ENCODE measurements at places on chromosomes 7 and 10. TPM values are rescaled to one million over a fixed set of nuclear protein-coding genes. Genes with fewer than 3 reads are reported as not detected.
A peak's percentile ranks its signal among the peaks of the same experiment; 100 is the strongest.

- H3K27me3 ChIP-seq, result no peaks in the 10 kb centered on the region
- no peak overlapping the region for H3K27ac ChIP-seq
- no peaks in the 10 kb centered on the region for H3K4me1 ChIP-seq
- H3K36me3 ChIP-seq, result no peaks in the 10 kb centered on the region
- no peak for DNase-seq
Measured at GRCh38 chr10:5195727-5196374, 786 bp upstream of the AKR1C4 start.

DNA sequence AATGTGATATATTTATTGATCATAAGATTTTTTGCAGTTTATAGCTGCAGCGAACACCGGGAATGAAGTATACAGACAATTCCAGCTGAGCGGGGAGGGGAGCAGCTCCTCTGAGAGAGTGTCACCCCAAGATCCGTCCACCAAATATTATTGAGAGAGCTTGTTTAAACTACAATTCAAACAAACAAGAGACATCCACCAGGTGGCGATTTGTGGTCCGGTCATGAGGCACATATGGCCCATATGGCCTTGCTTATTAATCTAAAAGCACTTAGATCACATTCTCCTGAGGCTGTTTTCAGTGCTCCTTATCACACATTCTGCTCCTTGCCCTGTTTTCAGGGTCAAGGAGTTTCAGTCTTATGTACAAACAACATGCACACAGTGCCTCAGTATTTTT lies 83.1 kb downstream of the THSD7A start:
- no peak overlapping the region for H3K4me3 ChIP-seq
- no peaks in the 10 kb centered on the region for H3K36me3 ChIP-seq
- no peak for DNase-seq
- H3K4me1 ChIP-seq, result no peaks in the 10 kb centered on the region
- no peaks in the 10 kb centered on the region for H3K27me3 ChIP-seq

- no peaks in the 10 kb centered on the region for H3K27me3 ChIP-seq
- peak overlapping the region; percentile 10 for H3K4me3 ChIP-seq
- no peaks in the 10 kb centered on the region for H3K36me3 ChIP-seq
- H3K4me1 ChIP-seq, result no peaks in the 10 kb centered on the region
Measured at GRCh38 chr7:7761340-7761973, 43.0 kb upstream of the RPA3 start.

The FAM241B gene
- total RNA-seq, result 6.8 TPM

DNA sequence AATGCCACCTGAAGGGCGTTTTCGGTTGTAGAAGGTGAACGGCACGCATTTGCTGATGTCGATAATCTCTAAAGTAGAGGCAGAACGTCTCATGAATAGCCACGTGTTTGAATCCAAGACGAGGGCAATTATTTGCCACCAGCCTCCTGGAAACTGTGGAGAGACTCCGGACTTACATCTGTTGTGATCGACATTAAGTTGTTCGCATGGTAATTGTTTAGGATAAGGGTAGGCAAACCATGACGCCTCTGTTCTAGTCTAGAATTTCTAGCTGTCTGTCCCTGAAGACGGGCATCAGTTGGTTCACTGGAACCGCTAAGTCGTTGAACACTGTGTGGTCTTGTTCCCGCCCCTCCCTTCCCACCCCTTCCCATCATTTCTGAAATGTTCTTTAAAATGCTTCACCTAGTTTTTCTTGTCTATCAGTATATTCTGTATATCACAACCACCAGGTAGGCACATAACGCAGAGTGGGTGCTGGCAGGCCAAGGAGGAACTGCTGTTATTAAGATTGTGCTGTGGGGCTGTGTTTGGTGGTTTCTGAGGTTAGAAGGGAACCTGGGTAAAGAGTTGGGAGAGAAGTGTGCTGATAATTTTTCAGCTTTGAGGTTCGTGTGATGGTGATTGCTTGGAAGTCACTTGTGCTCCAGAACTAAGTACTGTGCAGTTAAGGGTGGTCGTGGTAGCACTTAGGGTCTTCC lies 1.2 kb downstream of the UBE3C start:
- H3K36me3 ChIP-seq, result no peaks in the 10 kb centered on the region
- no peak for DNase-seq
- H3K27me3 ChIP-seq, result no peaks in the 10 kb centered on the region
- H3K4me1 ChIP-seq, result peaks cover 7% of the 10 kb centered on the region
- H3K27ac ChIP-seq, result peak overlapping the region; percentile 91
- peak overlapping the region; percentile 72 for H3K4me3 ChIP-seq
